ENCODE measurements at places on chromosomes 4 and X.

- DNase-seq: no peak
These were observed at the start of gene GPR119 for GRCh38 chrX:130385520-130385919. GPR119 (minus strand) TSS chrX:130385674; CDS start chrX:130385447, 227 bp downstream.

DNA sequence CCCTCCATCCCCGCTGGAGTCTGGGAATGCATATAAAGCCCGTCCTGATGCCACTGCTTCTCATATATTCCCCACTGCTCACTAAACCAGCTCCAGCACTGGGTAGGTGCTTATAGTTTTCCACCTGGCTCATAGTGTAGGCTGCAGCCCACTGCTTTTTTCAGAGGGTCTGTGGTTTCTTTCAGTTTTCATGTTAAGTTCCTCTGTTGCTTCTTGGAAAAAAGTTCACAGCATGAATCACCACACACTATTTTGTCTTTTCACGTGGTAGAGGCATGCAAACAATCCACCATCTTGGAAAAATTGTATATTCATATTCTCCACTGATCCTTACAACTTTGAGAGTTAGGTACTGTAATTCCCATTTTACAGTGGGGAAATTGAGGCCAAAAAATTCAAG lies 39.4 kb downstream of the DCLK2 start:
- no peak for DNase-seq

- DNase-seq: peak; percentile 45
These were observed 4.9 kb downstream of the ELF2 start for GRCh38 chr4:139171876-139172691.

DNA sequence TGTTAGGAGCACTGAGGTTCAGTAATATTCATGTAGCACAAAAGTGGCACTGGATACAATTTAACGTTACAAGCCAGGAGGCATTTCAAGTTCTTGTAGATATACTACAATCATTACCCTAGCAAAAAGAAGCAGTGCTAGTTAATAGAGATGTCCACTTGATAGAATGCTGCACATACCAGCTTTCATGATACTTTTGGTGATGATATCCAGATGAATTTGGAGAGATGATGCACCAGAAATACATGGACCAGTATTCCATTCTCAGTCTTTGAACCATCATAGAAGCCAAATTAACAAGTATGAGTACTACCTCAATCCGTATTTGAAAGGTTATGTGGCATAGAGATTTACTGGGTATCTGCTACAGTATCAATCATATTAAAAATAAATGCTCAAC lies 421.0 kb upstream of the MAGEB18 start:
- no peak for DNase-seq

- no peak for DNase-seq
These were observed 25.2 kb upstream of the PLAC1 start for GRCh38 chrX:134683351-134684005.

DNA sequence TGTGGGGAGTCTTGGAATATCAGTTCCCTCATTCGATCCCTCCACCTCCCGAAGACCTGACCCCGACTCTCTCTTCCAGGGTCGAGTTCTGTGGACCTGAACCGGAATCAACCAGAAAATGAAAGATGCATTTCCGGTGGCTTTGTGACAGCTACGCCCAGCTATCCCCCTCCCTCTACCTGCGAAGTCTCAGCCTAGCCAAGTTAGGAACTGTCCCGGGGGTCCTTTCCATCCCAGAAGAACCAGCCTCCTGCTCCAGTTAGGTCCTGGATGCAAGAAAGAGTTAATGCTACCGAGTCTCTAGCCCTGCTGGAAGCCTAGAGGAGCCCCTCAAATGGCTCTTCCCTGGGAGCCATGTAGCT lies 13.4 kb upstream of the ETDC start:
- DNase-seq: no peak

All from RWPE1 (cell line).